ENCODE measurements at places on chromosomes 11 and 22. TPM values are rescaled to one million over a fixed set of nuclear protein-coding genes. Genes with fewer than 3 reads are reported as not detected.

The RBMXL2 gene
- not detected for total RNA-seq

The PTPMT1 gene
- 58.5 TPM for total RNA-seq

The OR51E2 gene
- total RNA-seq = not detected

The BTBD10 gene
- total RNA-seq = 45.3 TPM

The PNPLA2 gene
- total RNA-seq = 35.5 TPM
